ENCODE measurements at places on chromosomes 4 and X.

DNA sequence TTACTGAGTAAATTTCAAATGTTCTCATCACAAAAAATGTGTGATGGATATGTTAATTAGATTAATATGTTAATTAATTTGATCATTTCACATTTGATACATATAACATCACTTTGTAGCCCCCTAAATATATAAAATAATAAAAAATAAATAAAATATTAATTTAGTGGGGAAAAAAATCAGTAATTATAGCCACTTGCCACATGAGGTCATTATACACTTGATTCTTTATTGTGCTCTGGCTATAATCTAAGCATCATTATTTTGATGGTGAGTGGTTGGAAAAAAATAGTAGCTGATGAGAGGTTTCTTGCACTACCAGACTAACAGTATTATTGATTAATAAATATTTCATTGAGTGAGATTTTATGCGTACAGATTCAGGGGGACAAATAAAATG is 57.4 kb downstream of the DCK start:
- H3K4me1 ChIP-seq = no peaks in the 10 kb centered on the region
- no peak overlapping the region for H3K27ac ChIP-seq
- no peaks in the 10 kb centered on the region for H3K36me3 ChIP-seq
- H3K4me3 ChIP-seq = no peak overlapping the region

DNA sequence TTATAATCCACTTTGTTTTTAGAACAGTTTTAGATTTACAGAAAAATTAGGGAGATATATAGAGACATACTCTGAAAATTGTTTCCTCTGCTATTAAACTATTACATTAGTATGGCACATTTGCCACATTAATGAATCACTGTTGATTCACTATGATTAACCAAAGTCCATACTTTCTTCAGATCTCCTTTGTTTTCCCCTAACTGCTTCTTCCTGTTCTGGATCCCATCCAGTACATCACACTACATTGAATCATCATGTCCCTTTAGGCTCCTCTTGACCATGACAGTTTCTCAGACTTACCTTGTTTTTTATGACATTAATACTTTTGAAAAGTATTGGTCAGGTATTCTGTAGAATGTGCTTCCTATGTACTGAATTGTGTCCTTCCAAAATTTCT is 109.2 kb upstream of the EDNRA start:
- no peaks in the 10 kb centered on the region for H3K27me3 ChIP-seq
- H3K27ac ChIP-seq = no peak overlapping the region
- H3K4me3 ChIP-seq = no peak overlapping the region
- DNase-seq = no peak
- no peaks in the 10 kb centered on the region for H3K36me3 ChIP-seq

- no peak overlapping the region for H3K27ac ChIP-seq
- no peaks in the 10 kb centered on the region for H3K36me3 ChIP-seq
- no peak overlapping the region for H3K4me3 ChIP-seq
- H3K4me1 ChIP-seq = peaks cover 13% of the 10 kb centered on the region
- no peaks in the 10 kb centered on the region for H3K27me3 ChIP-seq
- no peak for DNase-seq
These were observed 25.4 kb downstream of the ARFIP1 start for GRCh38 chr4:152805071-152805650.

DNA sequence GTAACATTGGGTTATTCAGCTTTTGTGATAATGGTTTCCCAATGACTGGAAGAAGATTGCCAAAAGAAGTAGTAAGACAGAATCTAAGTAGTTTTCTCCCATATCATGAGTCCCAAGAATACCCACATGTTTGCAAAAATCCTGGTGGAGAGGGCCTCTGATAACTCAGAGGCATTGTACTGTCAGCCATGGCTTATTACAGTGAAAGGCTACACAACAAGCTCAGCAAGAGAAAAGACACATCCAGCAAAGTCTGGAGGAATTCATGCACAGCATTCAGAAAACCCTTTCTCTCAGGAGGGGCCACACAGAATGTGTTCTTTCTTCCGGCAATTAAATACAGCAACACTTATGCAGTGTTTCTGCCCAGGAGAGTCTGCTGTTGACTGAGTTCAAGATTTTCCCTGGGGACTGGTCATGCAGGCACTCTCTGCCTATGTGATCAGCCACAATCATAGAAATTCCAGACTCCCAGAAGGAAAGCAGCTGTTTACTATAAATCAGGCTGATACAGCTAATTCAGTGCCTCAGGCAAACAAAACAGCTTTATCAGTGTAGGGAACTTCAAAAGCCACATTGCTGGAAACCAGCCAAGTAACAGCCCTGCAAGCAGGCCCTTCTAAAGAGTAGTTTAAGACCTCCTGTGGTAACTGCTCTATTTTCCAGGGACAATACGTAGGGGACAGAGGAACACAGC is 937.1 kb downstream of the CCSER1 start:
- no peaks in the 10 kb centered on the region for H3K27me3 ChIP-seq
- no peaks in the 10 kb centered on the region for H3K36me3 ChIP-seq
- no peak overlapping the region for H3K4me3 ChIP-seq
- H3K4me1 ChIP-seq = peaks cover 8% of the 10 kb centered on the region

- H3K36me3 ChIP-seq = no peaks in the 10 kb centered on the region
- no peak overlapping the region for H3K27ac ChIP-seq
- H3K27me3 ChIP-seq = no peaks in the 10 kb centered on the region
- H3K4me3 ChIP-seq = no peak overlapping the region
- DNase-seq = no peak
These were observed 42.4 kb upstream of the FREM3 start for GRCh38 chr4:143742834-143743233.

DNA sequence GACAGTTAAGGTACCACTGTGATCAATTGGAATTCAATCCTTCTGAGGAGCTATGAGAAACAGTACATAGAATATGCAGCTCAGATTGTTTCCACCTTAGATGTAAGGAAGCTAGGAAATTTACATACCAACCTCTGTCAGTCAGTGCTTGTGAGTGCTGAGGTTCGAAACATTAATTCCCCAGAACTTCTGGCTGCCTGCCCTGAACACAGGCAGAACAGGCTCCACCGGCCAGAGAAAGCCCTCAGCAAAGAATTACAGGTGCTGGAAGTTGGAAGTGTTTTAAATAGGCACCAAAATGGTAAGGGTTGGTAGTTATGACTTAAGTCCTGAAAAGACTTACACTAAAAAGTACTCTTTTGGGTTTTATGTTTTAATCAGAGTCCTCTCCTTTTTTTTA is 651.8 kb downstream of the C4orf33 start:
- H3K4me3 ChIP-seq = no peak overlapping the region
- no peak overlapping the region for H3K27ac ChIP-seq
- DNase-seq = peak; percentile 32
- H3K4me1 ChIP-seq = no peaks in the 10 kb centered on the region
- H3K27me3 ChIP-seq = no peaks in the 10 kb centered on the region

DNA sequence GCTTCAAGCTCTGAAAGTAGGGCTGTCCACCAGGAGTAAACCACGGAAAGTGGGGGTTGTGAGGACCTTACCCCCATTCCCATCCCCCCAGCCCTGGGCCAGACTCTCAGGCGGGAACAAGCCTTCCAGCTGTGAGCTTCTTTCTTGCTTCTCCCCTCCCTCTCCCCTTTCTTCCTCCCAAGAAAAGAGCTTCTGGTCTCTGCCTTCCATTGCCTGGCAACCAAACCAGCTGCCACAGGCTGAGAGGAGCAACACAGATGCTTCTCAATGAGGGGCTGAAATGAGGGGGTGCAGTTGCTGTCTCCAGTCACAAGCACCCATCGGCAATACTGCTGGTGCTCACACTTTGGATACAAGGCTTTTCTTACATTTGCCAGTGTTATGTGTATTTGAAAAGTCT is 72.5 kb downstream of the SLC16A2 start:
- no peaks in the 10 kb centered on the region for H3K4me1 ChIP-seq
- no peaks in the 10 kb centered on the region for H3K36me3 ChIP-seq
- no peaks in the 10 kb centered on the region for H3K27me3 ChIP-seq
- no peak for DNase-seq
- no peak overlapping the region for H3K4me3 ChIP-seq

DNA sequence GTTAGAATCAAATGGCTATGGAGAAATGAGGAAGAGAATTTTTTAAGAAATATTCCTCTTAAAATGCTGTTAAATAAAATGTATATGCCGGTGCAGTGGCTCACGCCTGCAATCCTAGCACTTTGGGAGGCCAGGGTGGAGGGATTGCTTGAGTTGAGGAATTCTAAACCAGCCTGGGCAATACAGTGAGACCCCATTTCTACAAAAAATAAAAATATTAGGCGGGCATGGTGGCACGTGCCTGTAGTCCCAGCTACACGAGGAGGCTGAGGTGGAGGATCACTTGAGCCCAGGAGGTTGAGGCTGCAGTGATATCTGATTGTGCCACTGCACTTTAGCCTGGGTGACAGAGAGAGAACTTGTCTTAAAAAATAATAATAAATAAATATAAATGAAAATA is 7.9 kb upstream of the FUNDC1 start:
- H3K4me1 ChIP-seq = no peaks in the 10 kb centered on the region
- DNase-seq = no peak
- H3K4me3 ChIP-seq = no peak overlapping the region
- no peaks in the 10 kb centered on the region for H3K36me3 ChIP-seq
- H3K27me3 ChIP-seq = no peaks in the 10 kb centered on the region
- H3K27ac ChIP-seq = no peak overlapping the region

DNA sequence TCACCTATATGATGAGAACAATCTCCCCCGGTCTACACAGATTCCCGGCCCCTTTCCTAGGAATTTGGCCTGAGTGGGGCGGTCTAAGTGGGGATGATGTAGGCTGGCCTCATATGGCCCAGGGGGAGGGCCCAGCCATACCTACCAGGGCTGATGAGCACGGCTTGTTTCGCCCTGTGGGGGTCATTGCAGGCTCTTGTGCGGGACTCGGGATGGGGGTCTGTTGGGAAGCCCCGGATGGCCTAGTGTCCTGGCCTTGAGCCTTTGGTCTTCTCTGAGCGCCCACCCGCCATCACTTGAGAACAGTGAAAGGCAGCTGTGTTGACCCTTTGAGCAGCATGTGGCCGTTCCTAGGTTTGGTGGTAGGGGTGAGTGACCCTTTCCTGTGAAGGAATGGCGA is 4.8 kb upstream of the CTAG2 start:
- H3K4me3 ChIP-seq = no peak overlapping the region
- H3K27ac ChIP-seq = no peak overlapping the region
- H3K27me3 ChIP-seq = no peaks in the 10 kb centered on the region
- H3K4me1 ChIP-seq = no peaks in the 10 kb centered on the region
- H3K36me3 ChIP-seq = no peaks in the 10 kb centered on the region

DNA sequence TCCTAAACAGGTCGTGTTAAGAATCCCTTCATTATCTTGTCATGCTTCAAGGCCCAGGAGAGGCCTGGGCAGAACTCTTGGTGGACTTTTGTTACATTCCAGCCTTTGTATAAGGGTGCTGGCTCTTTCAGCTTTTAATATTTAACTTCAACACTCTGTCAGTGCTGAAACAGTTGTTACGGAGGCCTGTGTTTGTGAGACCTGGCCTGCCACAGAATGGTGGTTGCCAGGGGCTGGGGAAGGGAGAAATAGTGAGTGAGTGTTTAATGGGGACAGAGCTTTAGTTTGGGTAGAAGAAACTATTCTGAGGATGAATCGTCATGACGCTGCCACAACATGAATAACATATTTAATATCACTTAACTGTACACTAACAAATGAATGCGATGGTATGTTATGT is 1027.6 kb upstream of the PRKX start:
- H3K27ac ChIP-seq = no peak overlapping the region
- no peaks in the 10 kb centered on the region for H3K4me1 ChIP-seq
- no peaks in the 10 kb centered on the region for H3K36me3 ChIP-seq
- DNase-seq = no peak

DNA sequence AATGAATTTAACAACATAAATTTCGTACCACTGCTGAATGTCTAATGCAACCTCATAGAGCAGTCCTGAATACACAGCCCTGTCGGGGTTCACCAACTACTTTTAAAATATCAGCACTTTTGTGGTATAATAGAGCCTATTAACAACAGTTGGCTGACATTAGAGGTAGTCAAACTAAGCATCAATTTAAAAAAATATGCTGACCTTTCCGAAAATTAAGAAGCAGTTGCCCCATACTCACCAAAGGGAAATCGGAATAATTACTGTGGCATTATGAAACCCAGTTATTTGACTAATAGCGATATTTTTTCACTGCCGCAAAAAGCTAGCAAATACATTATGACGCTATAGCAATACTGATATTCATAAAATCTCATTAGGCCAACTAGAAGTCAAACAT is 273.5 kb upstream of the PPARGC1A start:
- H3K27ac ChIP-seq = no peak overlapping the region
- no peaks in the 10 kb centered on the region for H3K4me1 ChIP-seq
- H3K36me3 ChIP-seq = no peaks in the 10 kb centered on the region
- no peaks in the 10 kb centered on the region for H3K27me3 ChIP-seq

- H3K27me3 ChIP-seq = no peaks in the 10 kb centered on the region
- H3K36me3 ChIP-seq = no peaks in the 10 kb centered on the region
- H3K4me1 ChIP-seq = no peaks in the 10 kb centered on the region
These were observed 45.0 kb downstream of the STK32B start for GRCh38 chr4:5096261-5096660.

GRCh38 chr4:156949373-156949814 is 22.2 kb downstream of the PDGFC start:
- no peak for DNase-seq
- no peak overlapping the region for H3K4me3 ChIP-seq
- H3K27me3 ChIP-seq = no peaks in the 10 kb centered on the region
- no peaks in the 10 kb centered on the region for H3K36me3 ChIP-seq
- H3K27ac ChIP-seq = peak overlapping the region; percentile 15

DNA sequence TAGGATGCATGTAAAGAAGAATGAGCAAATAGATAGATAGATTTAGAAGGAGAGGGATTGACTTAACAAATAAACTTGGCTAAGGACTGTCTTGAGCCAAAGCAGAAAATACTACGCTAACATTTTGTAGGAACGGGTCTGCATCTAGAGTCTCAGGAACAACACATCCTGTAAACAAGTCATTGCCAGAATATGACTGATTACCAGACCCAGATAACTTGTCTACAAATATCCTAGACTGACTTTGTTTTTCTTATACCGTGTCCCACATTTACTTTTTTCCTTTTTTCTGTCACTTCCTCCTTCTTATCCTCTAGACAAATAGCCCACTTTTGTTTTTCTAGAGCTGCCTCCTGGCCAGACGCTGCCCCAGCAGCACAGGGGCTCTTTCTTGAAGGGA is 393.6 kb downstream of the PDGFC start:
- no peak overlapping the region for H3K4me3 ChIP-seq
- H3K27me3 ChIP-seq = no peaks in the 10 kb centered on the region
- no peaks in the 10 kb centered on the region for H3K36me3 ChIP-seq
- no peak for DNase-seq
- H3K27ac ChIP-seq = no peak overlapping the region

- H3K4me3 ChIP-seq = no peak overlapping the region
- H3K4me1 ChIP-seq = no peaks in the 10 kb centered on the region
- no peaks in the 10 kb centered on the region for H3K36me3 ChIP-seq
- no peak overlapping the region for H3K27ac ChIP-seq
- no peaks in the 10 kb centered on the region for H3K27me3 ChIP-seq
These were observed 241.1 kb upstream of the TET2 start for GRCh38 chr4:104905546-104905945.
